Fibroblast of skin of abdomen (primary cell): ENCODE measurements at places on chromosomes 6 and 20.

GRCh38 chr20:43560974-43561373, 2.1 kb downstream of the SGK2 start:
- no peak for DNase-seq

GRCh38 chr6:39361657-39362486, 39.4 kb upstream of the KCNK16 start:
- DNase-seq: peak; percentile 65

DNA sequence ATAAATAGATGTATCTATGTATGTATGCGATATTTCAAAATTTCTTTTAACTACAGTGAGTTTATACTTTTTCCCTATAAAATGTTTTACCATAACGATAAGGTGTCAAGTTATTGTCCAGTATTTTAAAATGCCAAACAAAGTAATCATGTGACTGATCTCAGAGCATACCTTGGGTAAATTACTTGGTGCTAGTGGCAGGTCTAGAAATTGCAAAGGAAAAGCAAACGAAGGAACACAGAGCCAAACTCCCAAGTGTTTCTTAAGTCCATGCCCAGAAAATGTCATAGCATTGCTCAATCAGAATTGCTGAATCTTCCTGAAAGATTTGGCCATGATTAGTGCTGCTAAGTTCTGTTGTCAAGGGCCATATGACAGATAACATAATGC, 77.5 kb downstream of the CAP2 start:
- peak; percentile 62 for DNase-seq

GRCh38 chr6:150959166-150959565, 93.7 kb downstream of the MTHFD1L start:
- DNase-seq: no peak

DNA sequence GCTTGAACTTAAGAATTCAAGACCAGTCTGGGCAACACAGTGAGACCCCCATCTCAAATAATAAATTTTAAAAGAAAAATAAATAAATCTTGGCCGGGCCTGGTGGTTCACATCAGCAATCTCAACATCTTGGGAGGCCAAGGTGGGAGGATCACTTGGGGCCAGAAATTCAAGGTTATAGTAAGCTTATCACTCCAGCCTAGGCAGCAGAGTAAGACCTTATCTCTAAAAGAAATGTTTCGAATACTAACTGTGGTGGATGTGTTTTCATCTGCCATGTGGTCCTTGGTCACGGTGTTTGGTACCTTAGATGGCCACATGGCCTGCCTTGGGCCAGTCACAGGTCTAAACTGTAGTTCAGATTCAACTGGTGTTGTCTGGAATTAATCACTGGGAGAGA, 5.8 kb downstream of the UBE2C start:
- no peak for DNase-seq

DNA sequence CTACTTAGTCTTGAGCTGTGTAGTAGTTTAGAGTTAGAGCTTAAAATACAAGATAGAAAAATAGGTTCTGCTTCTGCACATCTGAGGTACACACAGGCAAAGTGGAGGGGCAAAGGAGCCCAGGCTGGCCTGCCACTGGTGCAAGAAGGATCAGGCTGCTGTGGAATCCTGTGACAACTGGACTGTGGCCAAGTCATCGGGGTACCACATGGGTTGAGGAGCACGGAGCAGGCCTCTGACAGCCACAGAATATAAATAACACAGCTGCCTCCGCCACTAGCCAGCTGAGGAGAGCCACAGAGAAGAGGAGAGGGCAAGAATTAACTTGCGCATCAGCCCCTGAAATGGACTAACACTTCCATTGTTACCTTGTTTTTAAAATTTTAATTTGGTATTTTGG, 206.0 kb upstream of the MARCKS start:
- DNase-seq: peak; percentile 27

- no peak for DNase-seq
Measured at GRCh38 chr20:23666698-23667097, 22.1 kb downstream of the CST4 start.

GRCh38 chr20:18839507-18840247, 26.1 kb downstream of the SCP2D1 start:
- DNase-seq: no peak

DNA sequence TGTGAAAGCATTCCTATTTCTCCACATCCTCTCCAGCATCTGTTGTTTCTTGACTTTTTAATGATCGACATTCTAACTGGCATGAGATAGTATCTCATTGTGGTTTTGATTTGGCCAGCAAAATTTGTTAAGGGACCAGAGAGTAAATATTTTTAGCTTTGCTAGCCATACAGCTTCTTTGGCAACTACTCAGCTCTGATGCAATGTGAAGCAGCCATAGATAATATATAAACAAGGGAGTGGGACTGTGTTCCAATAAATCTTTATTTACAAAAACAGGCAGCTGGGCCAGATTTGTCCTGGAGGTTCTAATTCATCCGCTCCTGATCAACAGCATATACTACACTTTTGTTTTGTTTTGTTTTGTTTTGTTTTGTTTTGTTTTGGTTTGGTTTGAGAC, 202.9 kb downstream of the ZNF217 start:
- DNase-seq: peak; percentile 35

- DNase-seq: no peak
Measured at GRCh38 chr6:5172041-5172653, 87.0 kb downstream of the PPP1R3G start.

- no peak for DNase-seq
Measured at GRCh38 chr6:42599558-42599957, 35.7 kb downstream of the UBR2 start.

GRCh38 chr20:35637276-35637675, 21.6 kb downstream of the SPAG4 start:
- DNase-seq: no peak

DNA sequence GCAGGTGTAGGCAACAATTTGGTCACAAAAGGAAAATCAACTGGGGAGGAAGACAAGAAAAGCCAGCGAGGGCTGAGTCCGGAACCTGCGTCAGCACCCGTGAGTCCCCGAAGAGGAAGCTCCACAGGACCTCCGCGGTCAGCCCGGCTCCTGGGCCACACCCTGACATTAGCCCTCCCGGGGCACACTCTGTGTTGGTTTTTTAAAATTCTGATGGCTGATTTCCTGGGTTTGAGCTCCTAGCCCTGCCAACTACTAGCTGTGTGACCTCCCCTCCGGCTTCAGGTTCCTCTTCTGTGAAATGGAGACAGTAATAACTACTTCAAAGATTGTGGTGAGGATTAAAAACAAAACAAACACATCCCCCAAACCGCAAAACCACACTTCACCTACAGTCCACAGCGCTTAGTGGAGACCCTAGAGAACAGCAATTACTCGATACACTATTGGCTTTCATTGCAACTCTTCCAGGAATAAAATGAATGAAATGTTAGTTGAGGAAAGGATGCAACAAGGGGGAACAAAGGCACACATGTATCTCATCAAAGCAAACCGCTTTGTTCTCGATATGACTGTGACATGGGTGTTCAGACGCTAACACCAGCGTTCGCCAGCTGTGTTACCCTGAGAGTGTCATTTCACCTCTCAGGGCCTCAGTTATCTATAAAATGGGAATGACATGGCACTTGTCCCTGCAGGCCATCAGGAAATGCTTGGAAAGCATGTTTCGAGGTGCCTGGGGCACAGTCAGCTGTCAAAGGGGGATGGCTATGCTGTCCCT, 985 bp downstream of the ZBP1 start:
- no peak for DNase-seq

DNA sequence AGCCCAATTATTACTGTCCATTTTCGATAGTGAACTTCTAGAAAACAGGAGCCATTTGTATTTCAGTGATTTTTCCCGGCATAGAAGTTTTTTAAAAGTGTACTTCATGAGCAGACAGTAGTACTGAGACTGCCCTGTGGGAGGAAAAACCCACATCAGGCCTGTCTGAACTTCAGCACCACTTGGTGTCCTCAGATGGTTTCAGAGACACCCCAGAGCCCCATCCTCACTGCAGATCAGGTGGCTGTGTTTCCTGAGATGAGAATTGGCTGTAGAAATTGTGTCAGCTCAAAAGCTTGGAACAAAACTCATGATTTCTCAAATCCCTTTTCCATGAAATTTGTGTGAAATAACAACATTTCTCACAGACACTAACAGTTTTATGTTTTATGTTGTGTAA, 110.0 kb upstream of the RIN2 start:
- DNase-seq: no peak

DNA sequence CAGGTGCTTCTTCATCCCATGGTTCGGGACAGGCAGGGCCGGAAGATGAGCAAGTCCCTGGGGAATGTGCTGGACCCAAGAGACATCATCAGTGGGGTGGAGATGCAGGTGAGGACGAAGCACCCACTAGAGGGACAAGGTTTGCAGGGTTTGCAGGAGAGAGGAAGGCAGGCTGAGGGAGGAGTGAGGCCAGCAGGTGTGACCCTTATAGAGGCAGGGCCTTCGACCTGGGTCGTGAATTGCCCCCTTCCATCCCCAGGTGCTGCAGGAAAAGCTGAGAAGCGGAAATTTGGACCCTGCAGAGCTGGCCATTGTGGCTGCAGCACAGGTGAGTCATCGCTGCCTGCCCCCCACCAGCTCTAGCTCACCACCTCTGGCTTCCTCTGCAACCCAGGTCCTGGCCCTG, 8.4 kb downstream of the VARS2 start:
- DNase-seq: no peak

- DNase-seq: no peak
Measured at GRCh38 chr6:144284478-144284782, 705 bp upstream of the UTRN start.

- DNase-seq: no peak
Measured at GRCh38 chr20:46129955-46130481, 11.9 kb downstream of the CD40 start.

GRCh38 chr6:33798343-33798848, 5.4 kb downstream of the MLN start:
- no peak for DNase-seq

GRCh38 chr6:13038315-13038714, 290.0 kb downstream of the TBC1D7 start:
- DNase-seq: no peak

GRCh38 chr20:59580146-59580946, 24.0 kb upstream of the PHACTR3 start:
- peak; percentile 93 for DNase-seq

DNA sequence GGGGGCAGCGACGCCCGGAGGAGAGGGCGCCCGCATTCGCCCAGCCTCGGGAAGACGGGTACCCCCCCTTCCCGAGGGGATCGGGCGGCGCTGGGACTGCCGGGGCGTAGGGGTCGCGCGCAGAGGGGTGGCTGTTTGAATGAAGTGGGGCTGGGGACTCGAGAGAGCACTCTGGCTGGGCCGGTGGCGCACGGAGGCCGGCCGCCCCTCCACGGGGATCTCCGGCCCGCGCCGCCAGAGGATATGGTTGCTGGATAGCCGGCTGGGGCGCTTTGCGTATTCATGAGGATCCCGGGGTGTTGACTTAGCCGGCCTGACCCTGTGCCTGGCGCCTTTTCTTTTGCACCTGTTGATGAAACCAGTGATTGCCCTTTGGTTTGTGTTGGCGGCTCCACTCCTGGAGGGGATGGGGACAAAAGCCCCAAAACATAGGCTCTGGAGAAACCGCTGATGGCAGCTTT, 469 bp downstream of the SYNJ2 start:
- no peak for DNase-seq

DNA sequence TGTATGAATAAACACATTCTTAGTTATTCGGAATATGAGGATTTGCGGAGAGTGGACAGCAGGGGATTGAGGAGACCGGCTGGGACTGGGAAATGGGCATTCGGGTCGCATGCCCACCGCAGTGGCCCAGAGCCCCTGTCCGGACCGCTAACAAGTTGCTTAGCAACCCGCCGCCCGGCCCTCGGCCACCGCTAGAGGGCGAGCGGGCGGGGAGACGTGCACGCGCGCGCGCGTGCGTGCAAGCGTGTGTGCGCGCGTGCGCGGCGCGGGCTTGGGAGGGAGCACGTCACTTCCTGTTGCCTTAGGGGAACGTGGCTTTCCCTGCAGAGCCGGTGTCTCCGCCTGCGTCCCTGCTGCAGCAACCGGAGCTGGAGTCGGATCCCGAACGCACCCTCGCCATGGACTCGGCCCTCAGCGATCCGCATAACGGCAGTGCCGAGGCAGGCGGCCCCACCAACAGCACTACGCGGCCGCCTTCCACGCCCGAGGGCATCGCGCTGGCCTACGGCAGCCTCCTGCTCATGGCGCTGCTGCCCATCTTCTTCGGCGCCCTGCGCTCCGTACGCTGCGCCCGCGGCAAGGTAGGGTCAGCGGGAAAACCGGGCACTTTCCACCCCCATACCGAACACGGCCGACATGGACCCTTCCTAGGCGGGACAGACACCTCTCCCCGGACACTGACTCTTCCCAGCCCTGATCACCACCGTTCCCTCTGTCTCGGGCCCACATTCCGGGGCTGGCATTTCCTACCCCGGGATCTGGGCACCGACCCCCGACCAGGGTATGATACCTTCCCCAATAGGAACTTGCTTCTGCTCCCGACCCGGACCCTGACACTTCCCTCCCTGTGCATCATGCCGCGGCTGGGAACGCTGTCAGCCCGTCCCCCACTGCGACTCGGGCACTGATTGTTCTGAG, at the start of gene HM13:
Gene HM13 (plus strand): TSS at position 289 of the 918 bp plus-strand sequence. CDS start 110 bp downstream, at position 399.
- DNase-seq: peak; percentile 90

GRCh38 chr6:125307964-125308615, 6.3 kb upstream of the HDDC2 start:
- DNase-seq: no peak

- DNase-seq: no peak
Measured at GRCh38 chr6:138258991-138259390, 40.7 kb upstream of the PBOV1 start.

DNA sequence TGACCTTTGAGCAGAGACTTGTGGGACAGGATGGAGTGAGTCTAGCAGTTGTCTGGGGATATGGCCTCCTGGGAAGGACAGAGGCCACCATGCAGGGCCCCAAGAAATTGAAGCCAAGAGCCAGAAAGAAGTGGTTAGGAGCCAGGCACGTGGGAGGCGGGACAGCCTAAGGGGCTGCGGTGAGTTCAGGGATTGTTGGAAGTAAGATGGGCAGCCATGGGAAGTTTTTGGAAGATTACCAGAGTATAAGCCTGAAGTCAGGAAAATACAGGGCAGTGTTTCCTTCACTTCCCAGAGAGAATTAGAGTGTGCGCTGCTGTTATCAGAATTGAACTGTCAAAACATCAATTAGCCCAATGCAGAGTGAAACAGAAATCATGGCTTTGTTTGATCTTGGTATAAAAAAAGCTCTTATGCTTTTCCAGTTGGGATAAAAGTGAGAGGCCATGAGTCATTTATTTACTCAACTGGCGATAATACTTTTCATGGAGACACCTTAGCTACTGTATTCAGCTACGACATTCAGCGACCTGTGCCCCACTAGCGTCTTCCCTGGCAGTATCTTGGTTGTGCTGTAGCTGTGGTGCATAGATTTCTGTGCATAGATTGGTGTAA, 66.9 kb downstream of the PHACTR2 start:
- DNase-seq: no peak
